Esophagus (tissue), 2 donors: ENCODE measurements at places on chromosomes 6 and 20. TPM values are rescaled to one million over a fixed set of nuclear protein-coding genes. Genes with fewer than 3 reads are reported as not detected.

Gene MAP7
- 15.1 TPM for polyA plus RNA-seq

Gene C6orf15
- 0.08 TPM for polyA plus RNA-seq

Gene TMEM217
- polyA plus RNA-seq: 5.4 TPM

Gene TOMM34
- polyA plus RNA-seq: 18.5 TPM

Gene SALL4
- 0.14 TPM for polyA plus RNA-seq

Gene DEFB124
- not detected for polyA plus RNA-seq

Gene CGA
- not detected for polyA plus RNA-seq

Gene MEP1A
- not detected for polyA plus RNA-seq

Gene SLC17A5
- polyA plus RNA-seq: 4.9 TPM

Gene ABHD12
- 42.3 TPM for polyA plus RNA-seq

Gene RFX6
- polyA plus RNA-seq: 0.01 TPM

Gene NNAT
- 3.8 TPM for polyA plus RNA-seq

Gene GNAS-AS1
- 0.49 TPM for polyA plus RNA-seq

Gene KHDC1L
- polyA plus RNA-seq: 0.22 TPM

Gene EPM2A
- 3.1 TPM for polyA plus RNA-seq

Gene TBXT
- not detected for polyA plus RNA-seq

Gene TFAP2C
- polyA plus RNA-seq: 18.3 TPM

Gene NRSN1
- polyA plus RNA-seq: 0.04 TPM

Gene ZFP64
- polyA plus RNA-seq: 6.2 TPM

Gene LINC00237
- polyA plus RNA-seq: not detected

Gene OR2H2
- polyA plus RNA-seq: not detected

Gene SLC35B2
- 4.3 TPM for polyA plus RNA-seq

Gene ZNF322
- 3.0 TPM for polyA plus RNA-seq

Gene NT5E
- polyA plus RNA-seq: 1.3 TPM

Gene C20orf141
- not detected for polyA plus RNA-seq

Gene BEND6
- 0.08 TPM for polyA plus RNA-seq

Gene RTN4IP1
- 4.7 TPM for polyA plus RNA-seq
